T-helper 17 cell (primary cell): ENCODE measurements at places on chromosomes 3 and 15. TPM values are rescaled to one million over a fixed set of nuclear protein-coding genes. Genes with fewer than 3 reads are reported as not detected.

The UBXN7 gene
- 86.0 TPM for total RNA-seq

The HYAL1 gene
- not detected for total RNA-seq

The COL6A5 gene
- not detected for total RNA-seq

The CIB2 gene
- total RNA-seq = 0.63 TPM

The DPPA4 gene
- total RNA-seq = not detected

The LRRIQ4 gene
- total RNA-seq = not detected

The GOLGA6L7 gene
- total RNA-seq = not detected

The KNG1 gene
- total RNA-seq = not detected

The ACTC1 gene
- total RNA-seq = not detected

The CCDC80 gene
- not detected for total RNA-seq

The THSD4 gene
- not detected for total RNA-seq

The ATP8B4 gene
- 0.86 TPM for total RNA-seq

The IMPG2 gene
- total RNA-seq = 0.45 TPM

The SLC9C1 gene
- not detected for total RNA-seq

The C3orf22 gene
- total RNA-seq = not detected

The RFTN1 gene
- 51.8 TPM for total RNA-seq

The USF3 gene
- total RNA-seq = 31.9 TPM

The ZNF80 gene
- total RNA-seq = 0.97 TPM

The PPM1L gene
- total RNA-seq = 3.5 TPM

The CCDC39 gene
- total RNA-seq = not detected

The IQCF5 gene
- total RNA-seq = not detected

The SQOR gene
- 36.5 TPM for total RNA-seq

The PLA2G4F gene
- not detected for total RNA-seq

The CTXND1 gene
- total RNA-seq = not detected

The PPM1M gene
- 43.9 TPM for total RNA-seq

The SAMD7 gene
- total RNA-seq = not detected

The FBXO40 gene
- 0.39 TPM for total RNA-seq

The PDZRN3 gene
- not detected for total RNA-seq

The AADACL2 gene
- total RNA-seq = not detected

The PIGZ gene
- 1.5 TPM for total RNA-seq

The PARP15 gene
- 87.6 TPM for total RNA-seq

The CYP1A2 gene
- total RNA-seq = not detected

The CAMK1 gene
- 2.2 TPM for total RNA-seq

The SLC2A2 gene
- total RNA-seq = not detected

The LMLN gene
- 3.2 TPM for total RNA-seq
